Left cardiac atrium (tissue), 4 donors: ENCODE measurements at places on chromosomes 2 and 18. TPM values are rescaled to one million over a fixed set of nuclear protein-coding genes. Genes with fewer than 3 reads are reported as not detected.
A peak's percentile ranks its signal among the peaks of the same experiment; 100 is the strongest.

DNA sequence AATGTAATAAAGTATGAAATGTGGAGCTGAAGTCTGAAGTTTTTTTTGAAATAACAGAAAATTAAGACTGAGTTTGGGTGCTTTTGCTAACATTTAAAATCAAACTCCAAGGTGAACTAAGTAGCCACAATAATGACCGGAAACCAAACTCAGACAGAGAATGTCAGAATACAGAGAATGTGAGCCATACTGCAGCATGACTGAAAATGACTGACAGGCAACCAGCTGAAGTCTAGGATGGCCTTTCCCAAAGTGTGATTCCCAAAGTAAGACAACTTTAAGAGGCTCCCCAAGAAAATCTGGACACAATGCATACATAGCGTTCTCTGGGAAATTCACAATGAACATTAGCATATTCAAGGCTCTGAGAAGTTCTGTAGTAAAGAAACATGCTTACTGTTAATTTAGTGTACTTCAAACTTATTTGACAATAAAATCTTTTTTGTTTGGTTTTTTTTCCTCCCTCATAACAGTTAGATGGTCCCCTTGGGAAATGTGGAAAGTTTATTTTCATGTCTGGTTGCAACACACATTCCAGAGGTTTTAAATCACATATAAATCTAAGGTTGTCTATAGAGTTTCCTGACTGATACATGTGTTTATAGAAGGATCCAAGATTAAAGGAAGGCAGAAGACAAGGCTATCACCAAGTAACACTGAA, 28.6 kb downstream of the PLA2R1 start:
- no peak for DNase-seq

DNA sequence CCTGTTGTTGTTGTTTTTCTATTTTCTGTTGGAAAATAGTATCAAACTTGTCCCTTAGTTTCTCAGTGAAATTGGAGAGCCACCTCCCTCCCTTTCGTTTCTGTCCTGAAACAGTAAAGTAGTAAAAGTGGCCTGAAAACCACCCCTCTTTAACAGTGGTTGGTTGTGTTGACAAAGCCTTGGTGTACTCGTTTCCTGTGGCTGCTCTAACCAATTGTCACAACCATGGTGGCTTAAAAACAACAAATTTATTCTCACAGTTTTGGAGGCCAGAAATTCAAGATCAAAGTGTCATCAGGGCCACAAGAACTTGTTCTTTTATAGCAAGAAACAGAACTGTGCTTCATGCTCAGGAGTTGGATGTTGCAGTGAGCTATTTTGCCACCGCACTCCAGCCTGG, 4.0 kb upstream of the DYSF start:
- DNase-seq: no peak

- no peak for DNase-seq
These were observed 42.9 kb upstream of the LPIN2 start for GRCh38 chr18:3055816-3056215.

GRCh38 chr2:70501215-70501614, 52.4 kb downstream of the TGFA start:
- no peak for DNase-seq

DNA sequence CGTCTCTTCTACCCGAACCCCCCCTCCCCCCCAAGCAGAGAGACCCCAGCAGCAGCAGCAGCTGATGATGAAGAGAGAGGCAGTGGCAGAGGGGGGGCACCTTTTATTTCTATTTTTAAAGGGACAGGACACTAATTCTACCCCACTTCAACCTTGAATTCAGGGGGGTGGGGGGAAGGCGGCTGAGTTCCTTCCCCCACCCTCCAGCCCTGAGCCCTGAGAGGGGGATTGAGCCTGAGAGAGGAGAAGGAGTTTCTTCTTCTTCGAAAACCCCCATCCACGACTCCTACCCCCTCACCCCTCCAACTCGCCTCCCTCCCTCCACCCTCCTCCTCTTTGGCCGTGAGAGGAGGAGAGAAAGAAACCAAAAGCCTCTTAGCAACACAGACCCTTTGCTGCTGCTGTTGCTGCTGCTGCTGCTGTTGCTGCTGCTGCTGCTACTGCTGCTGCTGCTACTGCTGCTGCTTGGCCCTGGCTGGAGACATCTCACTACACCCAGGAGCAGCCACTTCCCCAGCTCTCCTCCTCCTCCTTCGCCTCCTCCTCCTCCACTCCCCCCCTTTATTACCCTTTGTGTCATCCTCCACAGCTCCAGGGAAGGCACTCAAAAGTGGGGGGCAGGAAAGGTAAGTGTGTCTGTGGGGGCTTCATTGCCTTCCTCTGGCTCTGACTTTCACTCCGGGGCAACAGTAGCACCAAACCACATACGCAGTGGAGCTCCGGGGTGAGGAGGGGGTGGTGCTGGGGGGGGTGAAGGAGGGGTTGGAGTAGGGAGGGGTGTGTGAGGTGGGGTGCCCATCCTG, at the start of gene MBD5:
Gene MBD5 (plus strand): TSS at position 33 of the 803 bp plus-strand sequence.
- DNase-seq: peak; percentile 43

Gene INPP5D
- total RNA-seq: 9.3 TPM

Gene NLRC4
- total RNA-seq: 2.3 TPM

- DNase-seq: no peak
These were observed 979.5 kb upstream of the CELF4 start for GRCh38 chr18:38545071-38545470.

DNA sequence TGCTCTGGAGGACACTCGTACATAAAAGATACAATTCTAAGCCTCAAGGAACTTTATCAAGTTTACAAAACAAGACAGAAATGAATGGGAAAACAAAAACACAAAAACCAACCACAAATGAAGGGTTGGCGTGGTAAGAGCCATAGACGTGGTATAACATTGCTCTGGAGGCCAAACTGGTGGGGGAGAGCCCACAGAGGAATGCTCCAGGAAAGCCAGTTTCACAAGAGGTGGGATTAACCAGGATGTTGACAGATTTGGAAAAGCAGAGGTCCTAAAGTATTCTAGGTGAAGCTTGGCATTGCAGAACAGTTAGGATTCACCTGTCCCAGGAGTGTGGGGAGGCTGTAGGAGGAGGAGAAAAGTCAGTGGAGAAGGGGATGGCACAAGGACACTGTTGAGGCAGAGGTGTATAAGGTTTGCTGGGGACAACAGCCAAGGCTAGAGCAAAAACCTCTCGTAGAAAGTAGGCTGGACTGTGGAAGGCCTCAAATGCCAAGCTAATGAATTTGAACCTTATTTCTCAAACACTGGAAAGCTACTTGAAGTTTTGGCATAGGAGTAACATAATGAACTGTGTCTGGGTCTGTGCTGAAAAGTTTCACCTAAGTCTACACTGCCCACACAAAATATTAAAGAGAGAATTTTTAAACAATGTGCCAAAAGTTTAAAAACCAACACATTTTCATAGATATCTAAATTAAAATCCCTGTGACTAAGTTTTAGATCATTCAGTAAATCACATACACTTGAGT, 135.1 kb downstream of the THADA start:
- no peak for DNase-seq

GRCh38 chr2:222745836-222746559, 74.5 kb downstream of the MOGAT1 start:
- no peak for DNase-seq

Gene KLHL41
- 95.9 TPM for total RNA-seq

DNA sequence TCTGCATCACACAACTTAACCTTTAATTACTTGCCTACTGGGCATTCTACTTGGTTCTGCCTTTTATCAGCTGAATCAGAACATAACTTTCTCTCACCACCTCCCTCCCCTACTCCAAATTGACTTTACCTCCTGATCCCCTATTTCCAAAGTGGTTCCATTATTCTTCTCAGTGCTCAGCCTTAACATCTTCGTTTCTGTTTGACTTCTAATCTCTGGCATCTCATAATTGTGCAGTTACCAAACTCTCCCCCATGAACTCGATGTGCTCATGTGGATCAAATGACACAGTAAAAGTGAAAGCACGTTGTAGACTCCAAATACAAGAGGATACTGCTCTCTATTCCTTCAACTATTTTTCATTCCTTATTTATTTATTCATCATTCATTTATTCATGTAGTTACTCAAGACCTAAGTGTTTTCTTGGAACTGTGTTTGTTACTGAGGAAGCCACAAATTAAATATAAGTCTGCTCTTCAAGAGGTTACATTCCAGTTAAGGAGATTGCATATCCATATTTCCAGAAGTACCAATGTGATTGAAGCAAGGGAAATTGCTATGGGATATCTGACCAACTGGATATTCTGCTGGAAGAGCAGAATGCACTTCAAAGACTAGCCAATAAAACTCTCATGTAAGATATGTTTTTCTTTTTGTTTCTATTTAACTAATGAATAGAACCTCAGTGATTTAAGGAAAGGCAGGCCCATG, 158.8 kb downstream of the TMEFF2 start:
- DNase-seq: no peak

GRCh38 chr2:129253461-129253812, 726.0 kb upstream of the RAB6C start:
- peak; percentile 27 for DNase-seq

Gene TNFRSF11A
- total RNA-seq: 2.9 TPM

DNA sequence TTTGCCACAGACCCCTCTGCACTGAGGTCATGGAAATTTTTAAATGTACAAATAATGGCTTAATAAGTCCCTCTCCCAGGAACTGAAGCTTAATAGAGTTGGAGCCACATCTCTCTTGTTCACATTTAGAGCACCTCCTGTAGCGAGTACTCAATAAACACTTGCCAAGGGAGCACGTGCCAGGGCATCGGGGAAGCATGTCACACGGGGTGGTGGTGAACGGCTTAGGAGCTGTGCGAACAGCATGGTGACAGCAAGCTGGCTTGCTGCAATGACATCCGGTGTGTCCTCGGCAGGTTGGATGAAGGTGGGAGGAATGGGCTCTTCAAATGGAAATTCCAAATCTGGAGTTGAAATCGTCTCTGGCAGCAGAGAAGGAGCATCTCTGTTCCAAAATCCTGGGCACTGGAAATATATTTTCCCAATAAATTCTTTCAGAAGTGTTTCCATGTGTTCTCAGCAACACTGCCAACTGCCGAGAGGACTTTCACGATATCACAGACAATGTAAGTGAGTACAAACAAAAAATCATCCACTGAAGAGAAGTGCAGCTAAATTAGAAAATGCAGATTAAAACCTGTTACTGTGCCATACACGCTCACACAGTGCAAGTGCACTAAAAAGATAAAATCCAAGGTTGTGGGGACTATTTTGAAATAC, 74.1 kb downstream of the GALR1 start:
- peak; percentile 64 for DNase-seq

DNA sequence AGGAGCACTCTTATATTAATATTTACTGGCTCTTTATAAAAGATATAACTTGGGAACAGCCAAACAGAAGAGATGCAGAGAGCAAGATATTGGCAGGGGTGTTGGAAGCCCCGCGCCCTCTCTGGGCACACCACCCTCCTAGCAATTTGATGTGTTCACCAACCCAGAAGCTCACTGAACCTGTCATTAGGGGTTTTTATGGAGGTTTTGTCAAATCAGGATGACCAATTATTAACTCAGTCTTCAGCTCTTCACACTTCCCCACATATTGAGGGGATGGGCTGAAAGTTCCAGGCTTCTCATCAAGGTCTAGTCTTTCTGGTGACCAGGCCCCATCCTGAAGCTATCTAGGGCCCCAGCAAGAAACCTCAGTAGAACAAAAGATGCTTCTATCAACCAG, 10.9 kb upstream of the INO80D start:
- DNase-seq: no peak

DNA sequence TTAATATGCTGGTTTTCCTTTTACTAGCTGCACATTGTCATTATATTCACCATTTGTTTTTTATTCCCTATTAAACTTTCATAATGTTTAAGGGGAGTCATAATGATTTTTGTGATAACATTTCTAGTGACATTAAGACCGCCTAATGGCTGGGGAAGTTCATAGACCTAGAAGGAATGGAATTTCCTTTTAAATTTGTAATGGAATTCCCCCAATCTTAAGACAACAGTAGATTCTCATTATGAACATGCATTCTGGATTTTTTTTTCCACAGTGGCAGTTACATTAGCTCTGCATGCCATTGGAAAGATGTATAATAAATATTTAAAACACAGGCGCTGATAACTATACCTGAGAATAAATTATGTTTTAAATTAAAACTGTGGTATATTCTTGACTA, 8.4 kb downstream of the YPEL5 start:
- no peak for DNase-seq

Gene RNU2-63P
- total RNA-seq: 2.4 TPM

Gene DUSP28
- total RNA-seq: 8.1 TPM

Gene TMEM200C
- total RNA-seq: 4.3 TPM

- DNase-seq: no peak
These were observed 23.0 kb downstream of the SERTAD2 start for GRCh38 chr2:64630752-64631151.

GRCh38 chr2:10327896-10328669, 25.4 kb downstream of the HPCAL1 start:
- no peak for DNase-seq

Gene NXPH2
- total RNA-seq: not detected

DNA sequence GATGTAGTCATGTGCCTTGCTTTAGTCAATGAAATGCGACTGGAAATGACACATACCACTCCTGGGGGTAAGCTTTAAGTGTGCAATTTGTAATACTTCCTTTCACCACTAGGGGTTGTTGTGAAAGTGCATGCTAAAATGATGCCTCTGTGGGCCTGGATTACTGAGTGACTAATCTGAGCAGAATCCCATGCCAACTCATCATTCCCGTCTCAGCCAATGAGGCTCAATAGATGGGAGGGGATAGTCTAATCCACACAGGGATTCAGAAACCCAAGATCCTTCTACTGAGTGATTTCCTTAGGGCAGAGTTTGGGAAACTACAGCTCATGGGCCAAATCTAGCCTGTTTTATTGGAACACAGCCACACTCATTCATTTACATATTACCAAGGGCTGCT, 54.0 kb downstream of the HRH4 start:
- DNase-seq: no peak
